Activated CD8-positive, alpha-beta memory T cell treated with anti-CD3 and anti-CD28 coated beads for 24 hours (primary cell): ENCODE measurements at places on chromosomes 2 and 18.

DNA sequence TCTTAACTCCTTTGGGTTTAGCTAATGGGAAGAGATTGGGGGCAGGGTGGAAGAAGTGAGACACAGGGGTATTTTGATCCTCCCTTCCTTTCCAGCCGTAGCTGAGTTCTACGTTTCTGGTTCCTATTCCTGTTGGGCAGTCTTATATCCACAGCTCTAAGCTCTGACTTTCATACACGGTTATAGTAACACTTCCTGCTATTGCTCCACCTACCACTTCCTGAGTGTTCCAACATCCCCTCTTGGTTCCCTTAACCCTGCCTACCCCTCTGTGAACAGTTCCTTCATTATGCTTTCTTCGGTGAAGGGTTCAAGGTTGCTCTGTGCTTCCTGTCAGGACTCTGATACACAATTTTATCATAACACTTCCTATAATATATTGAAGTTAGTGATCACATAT lies 205.1 kb downstream of the DNAH7 start:
- no peak for DNase-seq

DNA sequence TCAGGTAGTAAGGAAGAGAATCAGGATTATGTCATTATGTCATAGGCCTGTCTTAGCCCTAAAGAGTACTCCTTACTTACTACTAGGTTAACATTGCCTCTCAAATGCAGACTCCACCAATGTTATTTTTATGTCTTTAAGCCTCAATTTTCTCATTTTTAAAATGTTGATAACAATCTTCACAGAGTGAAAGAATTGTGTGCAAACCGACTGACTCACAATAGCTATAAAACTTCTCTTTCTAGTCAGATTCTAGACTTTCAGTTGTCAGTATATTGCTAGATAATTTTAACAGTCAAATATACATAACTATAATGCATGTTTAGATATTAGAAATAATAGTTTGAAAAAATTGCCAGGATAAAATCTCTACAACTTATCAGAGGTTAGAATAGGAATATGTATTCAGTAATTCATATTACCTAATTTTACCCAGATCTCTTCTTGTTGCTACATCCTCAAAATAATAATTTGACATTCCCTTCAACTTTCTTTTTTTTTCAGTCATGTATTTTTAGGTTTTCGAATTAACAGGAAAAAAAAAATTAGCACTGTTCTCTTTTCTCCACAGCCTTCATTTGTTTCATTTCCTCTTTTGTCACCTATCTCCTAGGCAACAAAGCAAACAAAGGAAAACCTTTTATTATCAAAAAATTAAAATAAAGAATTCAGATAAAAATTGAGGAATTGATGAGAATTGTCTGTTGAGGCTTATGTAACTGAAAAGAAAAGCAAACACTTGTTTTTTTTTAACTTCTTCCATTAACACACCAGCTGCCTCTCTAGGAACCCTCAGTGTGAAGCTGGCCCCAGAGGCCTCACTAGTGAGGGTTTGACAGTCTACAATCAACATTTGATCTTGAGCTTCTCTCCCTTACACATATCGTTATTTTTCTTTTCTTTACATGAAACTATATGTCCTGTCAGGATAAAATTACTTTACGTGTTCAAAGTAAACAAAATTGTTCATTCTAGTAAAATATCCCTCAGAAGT lies 279.0 kb downstream of the CALCRL start:
- DNase-seq = no peak

DNA sequence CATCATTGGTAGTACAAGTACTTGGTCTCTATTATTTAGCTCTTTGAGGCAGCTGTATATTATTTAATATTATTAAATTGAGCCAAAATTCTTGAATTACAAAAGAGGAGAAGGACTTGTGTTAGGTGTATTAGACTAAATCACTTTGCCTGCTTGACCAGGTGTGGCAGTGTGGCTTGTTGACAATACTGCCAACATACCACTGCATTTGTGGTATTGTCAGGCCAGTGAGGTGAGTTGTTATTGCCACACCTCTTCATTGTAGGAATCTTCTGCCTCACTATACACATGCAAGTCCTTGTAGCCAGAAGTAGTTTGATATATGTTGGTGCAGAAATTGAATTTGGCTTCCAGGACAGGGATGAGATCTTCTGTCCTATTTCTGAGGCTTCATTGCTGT lies 40.5 kb downstream of the CYP20A1 start:
- DNase-seq = no peak

DNA sequence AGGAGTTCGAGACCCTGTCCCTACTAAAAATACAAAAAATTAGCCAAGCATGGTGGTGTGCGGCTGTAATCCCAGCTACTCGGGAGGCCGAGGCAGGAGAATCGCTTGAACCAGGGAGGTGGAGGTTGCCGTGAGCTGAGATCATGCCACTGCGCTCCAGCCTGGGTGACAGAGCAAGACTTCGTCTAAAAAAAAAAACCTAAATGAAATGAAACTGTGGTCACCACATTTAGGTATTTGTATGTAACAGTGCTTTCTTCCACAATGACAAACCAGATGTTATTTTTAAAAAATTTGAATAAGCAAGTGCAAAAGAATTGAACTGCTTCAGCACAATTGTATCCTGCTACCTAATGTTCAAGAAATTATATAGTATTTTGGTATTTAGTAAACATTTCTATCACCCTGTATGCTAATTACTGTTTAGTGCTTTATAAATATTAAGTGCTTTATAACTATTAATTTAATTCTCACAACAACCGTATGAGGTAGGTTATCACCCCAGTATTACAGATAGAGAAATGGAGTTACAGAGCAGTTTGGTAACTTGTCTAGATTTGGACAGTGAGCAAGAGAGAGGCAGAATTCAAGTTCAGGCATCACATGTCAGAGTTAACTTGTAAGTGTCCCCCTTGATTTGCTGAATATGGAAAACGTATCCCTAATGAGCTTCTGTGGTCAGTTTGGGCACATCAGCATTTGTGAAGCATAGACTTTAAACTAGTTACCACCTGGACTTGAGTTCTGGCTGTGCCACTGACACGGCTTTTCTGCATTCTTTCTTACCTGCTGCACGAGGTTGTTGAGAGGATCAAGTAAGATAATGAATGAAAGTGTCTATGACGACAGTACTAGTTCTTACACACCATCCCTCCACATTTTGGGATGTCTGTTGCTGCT lies 14.4 kb downstream of the PHLPP1 start:
- no peak for DNase-seq

GRCh38 chr18:35030277-35030989 lies 10.8 kb upstream of the MAPRE2 start:
- DNase-seq = no peak

GRCh38 chr2:118943286-118943685 lies 1.3 kb downstream of the MARCO start:
- no peak for DNase-seq

DNA sequence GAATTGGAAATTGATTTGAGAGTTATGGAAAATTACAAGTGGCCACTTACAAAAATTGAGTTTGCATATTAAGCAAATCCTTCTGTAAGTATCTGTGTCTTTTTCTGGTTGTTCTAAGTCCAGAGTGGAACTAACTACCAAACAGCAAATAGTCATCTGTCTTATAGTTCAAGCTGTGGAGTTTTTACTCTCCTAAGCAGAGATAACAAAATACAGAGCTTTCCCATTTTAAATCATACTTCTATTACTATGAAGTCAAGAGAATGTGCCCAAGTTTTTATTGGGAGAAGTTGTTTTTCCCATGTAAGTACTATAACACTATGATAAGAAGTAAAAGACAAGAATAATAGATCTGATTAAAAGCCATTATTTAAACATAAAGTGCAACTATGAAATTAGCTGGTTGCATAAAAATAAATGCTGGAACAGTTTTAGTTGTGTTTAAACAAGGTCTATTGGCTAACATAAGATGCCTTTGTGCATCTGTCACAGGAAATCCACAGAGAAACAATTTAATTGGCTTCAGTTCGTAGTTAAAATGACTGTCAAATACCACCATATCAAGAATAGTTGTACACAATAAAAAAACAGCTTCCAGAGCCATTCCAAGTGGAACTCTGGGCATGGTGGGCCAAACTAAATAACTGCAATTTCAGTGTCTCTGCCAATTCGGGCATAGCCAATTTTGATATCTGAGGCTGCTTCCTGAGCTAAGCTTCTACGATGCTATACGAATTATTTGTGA lies 1467.4 kb upstream of the NXPH2 start:
- DNase-seq = no peak

DNA sequence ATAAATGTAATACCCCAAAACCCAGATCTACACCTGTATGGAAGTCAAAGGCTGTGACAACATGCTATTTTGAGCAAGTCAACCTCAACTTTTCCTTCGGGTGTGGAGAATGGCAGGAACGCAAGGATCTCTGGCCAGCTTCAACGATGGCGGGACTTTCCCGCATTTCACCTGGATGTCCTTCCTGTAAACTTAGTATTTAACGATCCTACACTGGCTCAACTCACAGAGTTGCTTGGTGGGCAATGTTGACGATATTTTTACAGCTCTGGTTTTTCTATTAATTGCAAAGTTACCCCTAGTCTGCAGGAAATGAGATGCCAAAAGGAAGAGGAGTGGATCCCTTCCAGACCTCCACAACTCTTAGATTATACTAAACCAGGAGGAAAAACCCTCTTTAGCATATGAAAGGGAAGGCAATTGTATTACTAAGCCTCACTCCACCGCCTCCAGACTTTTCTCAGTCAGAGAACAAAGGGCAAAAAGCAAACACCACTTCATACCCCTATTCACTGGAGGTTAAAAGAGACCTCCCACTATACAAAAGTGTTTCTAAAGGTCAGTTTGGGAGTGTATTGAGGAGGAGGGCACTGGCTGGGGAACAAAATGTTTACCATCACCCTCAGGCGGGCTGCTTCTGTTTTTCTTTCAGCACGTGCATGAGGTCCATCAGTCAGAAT lies 56.5 kb upstream of the ACVR1 start:
- DNase-seq = no peak

DNA sequence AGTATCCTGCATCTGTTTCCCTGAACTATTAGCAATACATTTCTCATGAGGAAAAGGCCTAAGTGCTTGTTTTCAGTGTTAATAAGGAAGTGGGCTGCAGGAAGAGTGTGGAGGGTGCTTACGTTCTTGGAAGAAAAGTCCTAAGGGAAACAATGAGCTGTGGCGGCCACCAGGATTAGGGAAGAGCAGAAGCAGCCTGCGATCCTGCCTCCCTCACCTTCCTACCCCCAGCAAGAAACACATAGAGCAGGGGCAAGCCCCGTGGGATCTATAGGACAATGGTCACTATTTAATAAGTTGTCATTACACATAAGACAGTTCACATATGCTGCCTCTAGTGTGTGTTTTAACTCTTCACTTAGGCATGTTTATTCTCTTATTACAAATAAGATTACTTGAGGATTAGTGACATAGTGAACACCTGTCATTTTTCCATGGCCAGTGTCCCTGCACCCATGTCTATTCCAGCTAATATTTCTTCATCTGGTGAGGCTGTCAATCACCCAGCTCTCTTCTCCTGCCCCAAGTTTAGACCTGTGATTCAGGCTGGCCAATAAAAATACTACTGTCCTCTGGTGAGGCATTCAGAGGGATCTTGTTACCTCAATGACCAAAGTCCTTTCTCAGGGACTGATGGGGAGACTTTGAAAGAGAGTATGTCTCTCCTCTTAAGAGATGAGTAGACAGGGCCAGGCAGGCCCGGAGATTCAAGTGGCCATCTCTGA lies 510.9 kb upstream of the CELF4 start:
- DNase-seq = no peak

GRCh38 chr2:140567734-140568133 lies 1563.1 kb downstream of the LRP1B start:
- DNase-seq = no peak

DNA sequence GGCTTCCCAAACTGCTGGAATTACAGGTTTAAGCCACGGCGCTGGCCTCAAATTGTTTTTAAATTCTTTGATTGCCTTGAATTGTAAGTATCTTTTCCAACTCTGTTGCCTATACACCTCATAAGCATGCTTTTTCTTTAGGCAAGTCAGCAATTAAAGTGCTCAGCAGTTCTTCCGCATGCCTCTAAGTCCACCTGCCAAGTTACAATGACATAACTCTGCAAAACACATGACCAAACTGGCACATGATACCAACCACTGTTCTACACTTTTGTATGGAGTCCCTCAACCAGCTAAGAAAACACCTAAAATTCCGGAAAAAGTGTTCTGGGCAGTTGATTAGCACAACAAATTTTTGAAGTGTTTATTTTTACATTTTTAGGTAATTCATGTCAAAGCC lies 5.1 kb downstream of the TXNL4A start:
- no peak for DNase-seq

DNA sequence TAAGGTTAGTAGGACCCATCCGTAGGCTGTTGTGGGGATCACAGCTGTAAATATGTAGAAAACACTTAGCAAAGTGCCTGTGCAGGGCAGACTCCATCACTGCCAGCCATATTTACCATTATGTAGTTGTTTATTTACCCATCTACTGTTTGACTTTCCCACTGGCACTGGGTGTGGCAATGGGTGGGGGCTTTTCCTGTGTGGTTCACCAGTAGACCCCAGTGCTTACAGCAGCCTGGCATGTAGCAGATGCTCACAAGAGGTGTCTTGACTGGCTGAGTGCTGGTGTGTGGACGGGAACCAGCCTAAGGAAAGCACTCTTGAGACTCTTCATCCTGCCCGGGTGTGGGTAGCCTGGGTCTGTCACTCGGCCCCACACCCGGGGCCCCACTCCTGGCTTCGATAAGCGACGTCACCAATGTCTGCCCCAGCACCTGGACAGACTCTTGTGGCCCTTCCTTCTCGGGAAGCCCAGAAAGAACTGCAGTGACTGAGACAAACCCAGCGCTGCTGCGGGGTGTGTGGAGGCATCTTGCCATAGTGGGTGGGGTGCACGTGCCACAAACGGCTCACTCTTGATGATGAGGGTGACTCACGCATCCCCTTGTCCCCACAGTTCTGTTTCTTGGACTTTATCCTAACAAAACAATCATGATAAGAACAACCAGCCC lies 78.3 kb downstream of the HDAC4 start:
- DNase-seq = peak; percentile 63

- no peak for DNase-seq
Observed at GRCh38 chr2:72803151-72803550, 22.7 kb downstream of the EXOC6B start.

DNA sequence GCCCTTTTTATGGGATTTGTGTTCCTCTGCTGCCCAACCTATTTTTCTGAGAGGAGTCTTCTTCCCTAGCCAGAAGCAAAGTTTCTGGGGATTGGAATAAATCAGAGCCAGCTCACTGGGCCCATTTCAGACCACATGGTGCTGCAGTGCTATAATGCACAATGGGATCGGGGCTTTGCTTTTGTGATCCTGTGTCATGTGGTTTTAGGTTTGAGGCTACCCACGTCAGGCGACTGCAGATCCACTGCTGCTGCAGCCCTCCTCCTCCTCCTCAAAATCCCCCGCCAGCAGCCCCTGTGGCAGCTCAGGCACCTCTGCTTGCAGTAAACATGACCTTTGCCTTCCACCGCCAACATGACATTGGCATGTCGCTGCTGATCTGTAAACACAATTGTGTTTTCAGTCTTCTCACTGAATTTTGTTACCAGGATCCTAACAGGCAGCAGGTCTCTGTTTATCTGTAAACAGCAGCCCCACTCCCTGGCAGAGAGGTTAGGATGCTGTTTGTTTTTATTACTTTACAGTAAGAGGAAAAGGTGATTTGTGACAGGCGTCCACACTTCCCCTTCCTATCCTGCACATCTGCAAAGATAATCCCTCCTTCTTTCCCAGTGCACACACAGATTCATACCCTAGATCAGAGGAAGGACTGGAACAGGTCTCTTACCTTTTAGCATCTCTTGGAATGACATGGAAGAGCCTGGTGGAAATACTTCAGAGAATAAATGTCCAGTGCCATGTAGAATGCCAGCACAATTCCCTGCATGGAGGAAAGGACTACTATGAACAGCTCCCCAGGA lies 130.8 kb downstream of the FOXI3 start:
- DNase-seq = no peak

GRCh38 chr2:29655391-29656086 lies 265.8 kb downstream of the ALK start:
- DNase-seq = no peak
